ENCODE measurements at places on chromosomes 12 and 14.

DNA sequence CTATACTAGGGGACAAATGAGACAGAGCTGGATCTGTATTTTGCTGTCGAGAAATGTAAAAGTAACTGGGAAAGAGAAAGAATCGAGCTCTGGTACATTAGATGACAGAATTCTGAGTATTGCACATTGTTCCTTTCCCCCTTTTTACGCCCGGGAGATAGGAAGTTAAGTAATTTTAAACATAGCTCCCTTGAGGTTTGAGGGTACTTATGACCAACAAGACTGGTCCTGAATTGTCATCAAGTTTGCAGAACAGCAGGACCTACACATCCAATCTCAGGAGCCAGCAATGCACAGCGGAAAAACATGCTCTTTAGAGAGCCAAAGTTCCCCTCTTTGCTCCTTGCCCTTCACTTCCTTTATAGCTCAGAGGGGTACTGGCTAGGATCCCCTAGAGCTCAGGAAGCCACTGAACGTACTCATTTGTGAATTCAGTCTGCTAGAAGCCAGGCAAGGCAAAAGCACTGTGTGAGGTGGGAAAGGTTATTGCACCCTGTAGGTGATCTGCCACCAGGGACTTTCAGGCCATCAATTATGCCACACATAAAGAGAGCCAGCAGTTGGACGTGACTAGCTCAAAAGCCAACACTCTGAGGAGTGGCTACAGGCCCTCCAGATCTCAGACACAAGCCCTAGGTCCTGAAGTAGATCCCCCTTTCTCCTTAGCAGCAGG, 333.8 kb downstream of the KCNH5 start:
- DNase-seq = no peak

- no peak for DNase-seq
Observed at GRCh38 chr12:66942741-66943465, 264.0 kb upstream of the GRIP1 start.

DNA sequence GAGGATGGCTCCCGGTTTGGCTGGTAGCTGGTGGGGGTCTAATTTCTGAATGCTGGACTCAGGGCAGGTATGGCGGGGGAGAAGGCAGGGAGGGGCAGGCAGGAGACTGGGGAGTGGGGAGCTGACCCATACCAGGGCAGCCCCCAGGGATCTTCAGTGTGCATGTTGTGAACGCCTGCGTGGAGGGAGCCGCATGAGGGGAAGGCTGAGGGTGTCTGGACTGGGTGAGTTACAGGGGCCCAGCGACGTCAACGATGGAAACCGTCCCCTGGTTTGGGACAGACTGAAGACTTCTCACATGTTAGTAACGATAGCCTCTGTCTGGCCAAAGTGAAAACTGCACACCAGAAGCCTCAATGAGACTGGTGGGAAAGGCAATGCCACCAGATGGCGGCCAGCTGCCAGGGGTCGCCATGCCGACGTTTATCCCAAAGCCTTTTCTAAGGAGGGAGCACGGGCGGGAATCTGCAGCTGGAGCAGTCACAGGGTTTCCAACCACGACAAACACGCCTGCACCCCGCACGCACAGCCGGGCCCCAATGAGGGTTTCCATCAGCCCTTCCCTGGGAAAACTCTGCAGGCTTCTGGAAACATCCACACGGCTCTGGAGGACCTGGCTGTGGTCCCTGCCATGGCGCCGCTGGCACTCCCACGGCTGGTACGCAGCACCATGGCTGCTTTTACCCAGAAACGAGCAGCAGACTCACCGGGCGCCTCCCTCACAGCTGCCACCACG, 14.0 kb downstream of the PGAM5 start:
- peak; percentile 18 for DNase-seq

GRCh38 chr12:109463756-109464155, 13.3 kb downstream of the KCTD10 start:
- no peak for DNase-seq

DNA sequence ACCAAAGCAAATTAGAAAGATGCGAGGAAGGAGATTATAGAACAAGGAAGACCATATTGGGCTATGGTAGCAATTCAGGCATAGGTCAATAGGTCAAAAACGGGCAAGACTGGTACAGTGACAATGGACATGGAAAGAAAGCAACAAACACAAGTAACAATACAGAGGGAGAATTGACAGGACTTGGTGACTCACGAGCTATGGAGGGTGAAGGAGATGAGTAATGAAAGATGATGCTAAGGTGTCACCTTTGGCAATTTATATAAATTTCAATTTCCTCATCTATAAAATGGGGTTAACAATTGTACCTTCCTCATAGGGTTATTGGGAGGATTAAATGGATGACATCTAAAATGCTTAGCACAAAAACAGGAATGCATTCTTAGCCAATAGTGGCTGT, 15.1 kb upstream of the DUSP16 start:
- DNase-seq = no peak

- no peak for DNase-seq
Observed at GRCh38 chr14:105137481-105138020, 31.0 kb downstream of the JAG2 start.

DNA sequence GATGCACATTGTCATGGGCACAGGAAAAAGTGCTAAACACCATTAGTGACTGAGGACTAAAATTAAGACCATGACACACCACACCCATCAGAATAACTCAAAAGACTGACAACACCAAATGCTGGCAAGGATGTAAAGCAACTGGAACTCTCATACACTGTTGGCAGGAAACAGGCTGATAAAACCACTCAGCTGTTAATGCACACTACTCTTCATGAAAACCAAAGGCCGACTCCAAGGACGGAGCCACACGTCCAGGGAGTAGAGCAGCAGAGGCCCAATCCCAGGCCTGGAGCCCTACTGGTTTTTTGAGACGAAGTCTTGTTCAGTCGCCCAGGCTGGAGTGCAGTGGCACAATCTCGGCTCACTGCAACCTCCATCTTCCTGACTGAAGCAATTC, 6.4 kb downstream of the RAD52 start:
- peak; percentile 43 for DNase-seq

DNA sequence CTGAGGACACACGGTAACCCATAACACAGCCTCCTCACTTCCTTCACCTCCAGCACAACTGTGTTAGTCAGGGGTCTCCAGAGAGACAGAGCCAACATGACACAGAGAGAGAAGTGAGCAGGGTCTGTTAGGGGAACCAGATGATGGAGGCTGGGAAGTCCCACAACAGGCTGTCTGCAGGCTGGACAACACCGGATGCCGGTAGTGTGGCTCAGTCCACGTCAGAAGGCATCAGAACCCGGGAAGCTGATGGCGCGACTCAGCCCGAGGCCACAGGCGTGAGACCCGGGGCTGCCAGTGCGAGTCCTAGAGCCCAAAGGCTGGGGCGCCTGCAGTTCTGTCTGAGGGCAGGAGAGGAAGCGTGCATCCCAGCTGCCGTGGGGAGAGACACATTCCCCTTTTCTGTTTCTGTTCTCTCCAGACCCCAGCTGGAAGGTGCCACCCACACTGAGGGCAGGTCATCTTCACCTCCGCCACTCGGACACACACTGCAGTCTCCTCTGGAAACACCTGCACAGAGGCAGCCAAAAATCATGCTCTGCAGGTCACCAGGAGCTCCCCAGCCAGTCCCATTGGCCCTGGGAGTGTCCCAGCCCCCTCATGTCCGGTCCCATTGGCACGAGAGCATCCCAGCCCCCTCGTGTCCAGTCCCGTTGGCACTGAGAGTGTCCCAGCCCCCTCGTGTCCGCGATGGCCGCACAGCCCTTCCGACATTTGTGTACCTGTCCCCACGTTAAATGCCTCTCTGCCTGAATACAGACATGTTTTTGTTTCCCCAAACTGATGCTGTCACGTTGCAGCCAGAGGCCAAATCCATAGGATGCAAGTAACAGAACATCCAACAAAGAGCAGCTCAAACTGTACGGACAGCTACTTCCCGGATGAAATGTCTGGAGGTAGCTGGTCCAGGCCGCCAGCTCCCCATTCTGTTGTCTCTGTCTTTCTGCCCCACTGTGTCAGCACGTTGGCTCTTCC, 7.9 kb upstream of the FBRSL1 start:
- no peak for DNase-seq

DNA sequence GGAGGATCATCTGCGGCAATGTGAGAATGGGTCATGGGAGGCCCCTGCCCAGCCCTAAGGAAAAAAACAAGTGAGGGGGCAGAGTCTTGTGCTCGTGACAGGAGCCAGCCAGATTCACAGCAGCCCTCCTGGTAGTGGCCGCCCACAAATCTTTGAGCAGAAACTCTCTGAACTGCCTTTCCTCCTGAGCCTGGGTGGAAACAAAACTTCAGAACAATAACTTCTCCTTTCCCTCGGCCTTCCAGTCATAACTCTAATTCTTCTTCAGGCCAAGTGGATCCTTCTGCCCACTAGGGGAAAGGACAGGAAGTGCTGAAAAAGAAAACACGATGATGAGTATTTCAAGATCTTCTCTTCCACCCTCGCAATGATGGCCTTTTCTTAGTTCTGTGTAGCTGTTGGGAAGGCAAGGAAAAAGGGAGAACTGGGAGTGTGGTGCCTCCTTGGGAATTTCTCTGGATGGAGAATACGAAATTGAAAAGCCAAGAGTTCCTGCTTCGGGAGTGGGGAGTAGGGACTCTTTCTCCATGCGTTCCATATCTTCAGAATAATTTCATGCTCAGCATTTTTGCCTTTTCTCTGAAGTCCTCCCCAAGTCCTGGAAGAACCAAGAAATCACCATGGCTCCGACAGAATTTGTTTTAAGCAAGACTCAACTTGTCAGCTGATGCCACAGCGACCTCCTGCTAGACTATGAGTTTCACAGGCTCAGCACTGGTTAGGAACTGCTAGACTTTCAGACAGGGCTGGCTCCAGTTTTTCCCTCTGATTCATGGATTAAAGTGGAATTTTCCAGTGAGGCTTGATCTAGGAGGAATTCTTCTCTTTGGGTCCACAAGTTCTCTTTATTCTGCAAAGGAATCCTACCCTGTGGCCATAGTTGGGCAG, 188.9 kb downstream of the CAND1 start:
- DNase-seq = peak; percentile 34

- DNase-seq = no peak
Observed at GRCh38 chr14:77424862-77425261, 1.5 kb upstream of the NOXRED1 start.

- no peak for DNase-seq
Observed at GRCh38 chr14:51442513-51443175, 202.6 kb downstream of the TMX1 start.

- DNase-seq = no peak
Observed at GRCh38 chr14:65243766-65244442, 141.6 kb upstream of the MAX start.

- peak; percentile 50 for DNase-seq
Observed at GRCh38 chr12:119204131-119204530, 25.4 kb downstream of the HSPB8 start.

GRCh38 chr12:14591719-14592118, 24.0 kb upstream of the PLBD1 start:
- DNase-seq = no peak

- no peak for DNase-seq
Observed at GRCh38 chr12:68943848-68944247, 10.9 kb upstream of the CPM start.

DNA sequence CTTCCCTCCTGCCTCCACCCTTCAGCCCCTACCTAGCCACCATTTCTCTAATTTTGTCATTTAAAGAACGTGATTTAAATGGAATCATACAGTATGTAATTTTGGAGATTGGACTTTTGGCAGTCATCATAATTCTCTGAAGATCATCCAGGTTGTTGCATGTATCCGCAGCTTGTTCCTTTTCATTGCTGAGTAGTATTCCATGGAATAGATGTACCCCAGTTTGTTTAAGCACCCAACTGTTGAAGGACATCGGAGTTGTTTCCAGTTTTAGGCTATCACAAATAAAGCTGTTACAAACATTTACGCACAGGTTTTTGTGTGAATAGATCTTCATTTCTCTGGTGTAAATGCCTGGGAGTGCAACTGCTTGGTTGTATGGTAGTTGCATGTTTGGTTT, 61.1 kb upstream of the PWP1 start:
- DNase-seq = no peak

GRCh38 chr12:23352670-23353069, 596.8 kb downstream of the SOX5 start:
- no peak for DNase-seq

DNA sequence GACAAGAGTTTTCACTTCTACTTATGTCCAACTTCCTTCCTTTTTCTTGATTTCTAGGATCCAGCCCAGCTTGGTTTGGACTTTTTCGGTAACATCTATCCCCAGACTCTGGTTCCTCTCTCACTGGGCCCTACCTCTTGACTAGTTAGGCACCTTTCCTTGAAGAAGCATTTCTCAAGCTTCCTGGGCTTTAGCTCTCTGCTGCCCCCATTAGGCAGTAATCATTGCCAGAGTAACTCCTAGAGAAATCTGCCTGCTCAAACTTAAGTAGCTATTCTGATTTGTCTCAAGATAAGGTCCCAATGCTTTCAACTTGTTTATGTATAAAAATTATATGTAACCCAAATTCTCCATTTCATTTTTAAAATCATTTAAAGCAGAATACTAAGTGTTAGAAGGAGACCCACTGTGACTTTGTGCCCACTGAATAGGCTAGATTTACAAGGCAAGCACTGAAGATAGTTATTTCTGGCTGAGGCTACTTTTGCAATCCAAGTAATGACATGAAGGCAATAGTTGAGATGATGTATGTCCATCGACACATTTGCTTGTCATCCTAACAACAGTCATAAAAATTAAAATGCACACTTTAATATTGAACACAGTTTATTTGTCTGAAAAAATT, 275.0 kb upstream of the G2E3 start:
- no peak for DNase-seq

DNA sequence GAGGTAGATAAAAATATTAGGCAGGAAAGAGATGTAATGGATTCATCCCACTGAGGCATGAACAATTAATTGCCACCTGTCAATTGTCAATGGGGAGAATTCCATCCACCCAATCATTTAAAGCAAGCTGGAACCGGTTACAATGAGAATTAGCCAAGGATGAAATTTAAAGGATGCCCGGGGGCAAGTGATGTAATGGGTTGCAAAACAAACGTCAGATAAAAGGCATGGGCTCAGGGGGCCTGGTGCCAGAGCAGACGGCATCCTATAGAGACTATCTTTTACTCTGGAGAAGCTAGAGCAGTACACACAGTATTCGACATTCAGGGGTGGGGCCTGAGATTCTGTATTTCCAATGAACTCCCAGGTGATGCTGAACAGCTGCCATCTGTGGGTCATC, 80.5 kb upstream of the ZFP36L1 start:
- DNase-seq = no peak

GRCh38 chr12:117069926-117070900, 29.0 kb downstream of the TESC start:
- no peak for DNase-seq

- peak; percentile 39 for DNase-seq
Observed at GRCh38 chr12:58833853-58834252, 86.5 kb downstream of the LRIG3 start.

DNA sequence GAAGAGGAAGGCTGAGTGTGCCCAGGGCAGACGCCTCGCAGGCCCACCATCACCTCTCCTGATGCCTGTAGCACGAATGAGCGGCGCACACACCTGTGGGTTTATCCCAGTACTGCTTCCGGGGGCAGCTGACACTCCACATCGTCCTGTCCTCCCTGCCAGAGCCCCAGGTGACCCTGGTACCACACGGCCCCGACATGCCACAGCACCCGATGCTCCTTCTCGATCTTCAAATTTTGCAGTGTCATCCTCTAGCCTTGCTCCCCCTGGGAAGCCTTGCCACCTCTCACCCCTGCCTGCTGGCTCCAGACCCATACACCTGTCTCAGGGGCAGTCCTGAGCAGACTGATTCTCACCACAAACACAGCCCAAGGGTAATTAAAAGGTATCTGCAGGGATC, 40.6 kb downstream of the ANO2 start:
- no peak for DNase-seq

GRCh38 chr12:71161591-71161990, 3.8 kb upstream of the TSPAN8 start:
- no peak for DNase-seq

- DNase-seq = no peak
Observed at GRCh38 chr14:24085215-24085614, 8.9 kb upstream of the PCK2 start.

Measured in muscle of back (tissue), 13 donors.